Skin of body (tissue), 3 donors: ENCODE measurements at places on chromosomes 7 and 10. TPM values are rescaled to one million over a fixed set of nuclear protein-coding genes. Genes with fewer than 3 reads are reported as not detected.

- no peak for DNase-seq
Measured at GRCh38 chr7:66894463-66895080, 26.5 kb upstream of the TMEM248 start.

- DNase-seq: no peak
Measured at GRCh38 chr7:101819913-101820522, 2.6 kb downstream of the CUX1 start.

GRCh38 chr10:34364253-34365037 is 450.7 kb downstream of the PARD3 start:
- DNase-seq: no peak

DNA sequence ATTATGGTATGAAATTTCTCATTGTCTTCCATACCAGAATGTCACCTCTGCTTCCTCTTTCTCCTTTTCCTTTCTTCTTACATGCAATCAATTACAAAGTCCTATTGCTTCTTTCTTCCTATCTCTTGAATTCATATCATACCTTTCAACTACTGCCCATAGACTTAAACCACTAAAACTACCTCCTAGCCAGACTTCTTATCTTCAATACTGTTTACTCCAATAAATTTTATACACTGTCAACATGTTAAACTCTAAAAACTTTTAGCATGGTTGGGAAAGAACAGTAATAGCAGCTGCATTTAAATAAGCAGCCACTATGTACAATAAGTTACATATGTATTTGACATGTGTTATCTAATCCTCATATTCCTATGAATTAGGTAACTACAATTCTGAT is 34.9 kb downstream of the PCGF6 start:
- DNase-seq: no peak

DNA sequence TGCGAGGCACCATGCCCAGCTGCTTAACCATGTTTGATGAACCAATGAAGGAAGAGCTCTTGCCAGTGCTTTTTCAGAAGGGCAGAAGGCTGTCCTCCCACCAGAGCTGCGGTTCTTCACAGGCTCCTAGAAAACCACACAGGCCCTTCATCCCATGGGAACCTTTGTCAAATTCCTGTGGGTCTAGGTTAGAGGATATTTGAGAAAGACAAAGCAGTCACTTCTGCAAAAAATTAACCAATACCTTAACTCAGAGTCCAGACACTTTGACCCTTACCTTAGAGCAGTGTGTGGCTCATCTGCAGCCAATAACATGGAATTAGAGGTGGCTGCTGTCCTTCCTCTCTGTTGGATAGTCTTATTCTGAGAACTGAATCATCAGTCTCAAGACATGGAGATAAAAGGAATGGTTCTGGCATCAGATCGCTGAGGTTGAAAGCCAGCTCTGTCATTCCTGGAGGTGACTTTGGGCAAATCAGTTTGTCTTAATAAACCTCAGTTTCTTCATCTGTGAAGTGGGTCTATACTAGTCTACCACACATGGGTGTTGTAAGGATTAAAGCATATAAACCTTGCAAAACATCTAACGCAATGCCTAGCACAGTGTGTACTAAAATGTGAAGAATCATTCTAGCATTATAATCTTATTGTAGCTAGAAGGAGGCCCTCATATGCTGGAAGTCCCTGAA is 65.1 kb upstream of the PIP4K2A start:
- DNase-seq: no peak

DNA sequence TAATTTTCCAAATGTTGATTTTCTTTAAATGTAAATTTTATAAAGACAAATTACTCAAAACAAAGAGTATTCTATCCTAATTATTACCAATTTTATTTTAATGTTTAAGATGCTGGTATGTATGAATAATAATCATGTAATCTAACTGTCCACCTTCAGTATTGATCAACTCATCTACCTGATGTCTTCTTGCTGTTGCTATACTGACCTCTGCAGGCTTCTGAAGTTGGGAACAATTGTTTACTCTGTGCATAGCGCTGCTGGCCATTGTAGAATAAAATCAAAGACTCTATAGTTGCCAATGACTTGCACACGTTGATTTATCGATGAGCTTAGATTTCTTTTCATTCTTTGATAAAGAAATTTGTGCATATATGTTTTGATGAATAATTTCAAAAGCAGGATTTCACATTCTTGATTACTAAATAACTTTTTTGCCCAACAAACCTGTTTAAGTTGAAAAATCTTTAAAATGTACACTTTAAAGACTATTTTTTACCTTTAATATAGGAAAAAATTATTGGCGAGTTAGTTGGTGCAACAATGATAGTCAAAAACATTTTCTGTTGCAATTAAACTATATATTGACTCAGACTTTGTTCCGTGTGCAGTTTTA is 282.3 kb downstream of the TFEC start:
- no peak for DNase-seq

- DNase-seq: no peak
Measured at GRCh38 chr7:36896956-36897590, 172.8 kb upstream of the AOAH start.

DNA sequence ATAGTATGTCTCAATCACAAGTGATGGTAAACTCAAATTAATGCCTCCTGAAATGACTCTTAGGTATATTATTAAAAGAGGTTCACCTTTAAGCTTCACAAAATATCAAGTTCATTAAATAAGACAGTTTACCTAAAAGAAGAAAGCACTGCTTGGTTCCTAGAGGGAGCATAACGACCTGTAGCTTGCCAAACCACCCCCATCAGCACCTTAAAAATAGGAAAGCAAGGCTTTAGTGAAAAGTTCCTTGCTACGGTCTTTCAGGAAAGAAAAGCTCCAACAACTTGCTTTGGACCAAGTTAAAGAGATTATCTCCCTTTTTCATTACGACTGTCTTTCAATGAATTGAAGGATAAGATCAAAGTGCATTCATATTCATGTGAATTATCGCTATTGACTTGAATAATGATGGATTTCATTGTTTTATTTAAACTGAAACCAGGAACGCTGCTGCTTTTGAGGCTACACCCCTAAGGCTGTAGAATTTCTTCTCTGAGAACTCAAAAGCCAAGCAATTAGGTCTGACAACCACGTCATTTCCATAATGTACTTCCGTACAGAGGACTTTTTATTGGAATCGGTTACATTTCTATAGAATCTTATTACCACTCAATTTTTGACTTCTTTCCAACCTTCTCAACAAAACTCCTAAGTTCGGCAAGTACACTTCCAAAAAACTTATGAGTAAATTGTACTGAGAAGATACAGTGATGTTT is 7.0 kb upstream of the SPAG6 start:
- no peak for DNase-seq

GRCh38 chr10:62860946-62861345 is 44.8 kb upstream of the EGR2 start:
- DNase-seq: no peak

DNA sequence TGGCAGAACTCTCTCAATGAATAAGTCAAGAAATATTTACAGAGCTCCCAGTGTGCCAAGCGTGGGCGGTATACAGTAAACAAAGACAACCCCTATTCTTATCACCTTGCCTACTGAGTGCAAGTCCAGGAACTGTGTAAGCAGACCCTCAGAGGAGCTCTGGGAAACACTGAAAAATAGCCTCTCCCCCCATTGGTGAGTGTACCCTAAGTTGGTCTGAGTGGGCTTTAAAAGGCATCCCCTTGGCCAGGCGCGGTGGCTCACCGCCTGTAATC is 1.2 kb downstream of the DYDC2 start:
- no peak for DNase-seq

- DNase-seq: no peak
Measured at GRCh38 chr7:129501760-129502707, at the start of gene SMKR1. Gene SMKR1, plus strand, starts transcription at chr7:129502531. Its CDS starts 294 bp downstream, at chr7:129502825.

DNA sequence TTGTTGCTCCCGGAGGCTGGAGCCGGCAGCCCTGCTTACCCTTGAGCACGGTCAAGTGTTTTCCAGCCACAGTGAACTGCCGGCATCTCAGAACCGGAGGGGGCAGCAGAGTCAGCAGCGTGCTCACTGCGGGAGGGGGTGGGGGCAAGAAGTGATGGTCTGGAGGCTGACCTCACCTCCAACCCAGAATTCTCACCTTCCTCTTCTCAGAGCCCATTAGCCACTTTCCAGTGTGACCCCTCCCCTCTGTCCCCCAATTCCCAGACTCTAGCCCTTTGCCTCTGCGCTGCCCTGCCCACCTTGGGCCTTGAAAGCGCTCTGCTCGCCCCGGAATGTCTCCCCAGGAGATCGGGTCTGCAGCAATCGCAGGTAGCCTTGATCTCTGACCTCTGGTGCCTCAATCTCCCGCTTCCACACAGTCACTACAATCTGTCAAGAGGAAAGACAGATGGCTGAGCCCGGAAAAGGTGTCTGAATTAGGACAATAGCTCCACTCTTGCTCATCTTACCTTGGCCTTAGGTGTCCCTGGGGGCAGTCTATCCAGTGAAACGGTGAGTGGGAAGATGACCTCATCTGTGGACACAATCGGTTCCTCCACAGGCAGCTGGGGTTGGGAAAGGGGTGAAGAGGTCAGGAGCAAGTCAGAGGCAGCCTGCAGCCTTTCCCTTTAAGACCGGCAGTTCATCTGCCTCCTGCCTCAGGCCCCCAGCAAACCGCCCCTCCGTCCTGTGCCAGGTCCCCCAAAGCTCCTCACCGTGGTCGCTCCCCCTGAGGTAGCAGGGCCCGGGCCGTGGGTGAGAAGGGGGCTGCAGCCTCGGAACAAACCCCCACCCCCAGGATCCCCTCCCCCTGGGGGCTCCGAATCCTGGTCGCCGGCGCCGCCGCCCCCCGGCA is 942 bp downstream of the TRAPPC14 start:
- no peak for DNase-seq

DNA sequence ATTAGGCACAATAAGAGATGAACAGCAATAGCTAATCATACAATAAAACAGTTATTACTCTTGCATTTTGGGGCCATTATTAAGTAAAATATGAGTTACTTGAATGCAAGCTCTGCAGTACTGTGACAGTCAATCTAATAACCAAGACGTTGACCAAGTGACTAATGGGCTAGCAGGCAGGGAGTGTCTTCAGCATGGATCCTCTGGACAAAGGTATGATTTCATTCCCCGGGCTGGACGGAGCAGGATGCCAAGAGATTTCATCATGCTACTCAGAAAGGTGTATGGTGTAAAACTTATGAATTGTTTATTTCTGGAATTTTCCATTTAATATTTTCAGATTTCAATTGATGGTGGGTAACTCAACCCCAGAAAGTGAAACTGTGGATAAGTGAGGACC is 80.9 kb downstream of the SHH start:
- no peak for DNase-seq

DNA sequence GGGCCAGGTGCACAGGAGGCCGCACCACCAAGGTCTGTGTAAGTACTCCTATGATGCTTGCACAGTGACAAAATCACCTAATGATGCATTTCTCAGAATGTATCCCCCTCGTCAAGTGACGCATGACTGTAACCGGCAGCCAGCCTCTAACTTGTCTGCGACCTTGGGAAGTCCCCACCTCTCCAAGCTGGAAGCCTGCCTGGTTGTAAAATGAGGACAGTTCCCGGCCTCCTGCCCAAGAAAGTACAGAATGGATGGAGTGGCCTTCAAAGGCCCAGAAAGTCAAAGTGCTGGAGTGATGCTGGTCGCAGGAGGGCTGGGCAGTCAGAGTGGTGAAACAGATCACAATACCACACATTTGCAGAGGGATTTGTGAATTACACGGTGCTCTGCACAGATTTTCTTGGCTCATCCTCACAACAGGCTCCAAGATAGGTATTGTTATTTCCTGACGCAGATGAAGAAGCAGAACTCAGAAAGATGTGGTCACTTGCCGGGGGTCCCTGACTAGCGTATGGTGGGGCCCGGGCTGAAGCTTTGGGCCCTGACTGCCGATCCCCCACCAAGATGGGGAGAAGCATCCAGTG is 22.8 kb downstream of the SPOCK2 start:
- DNase-seq: no peak

GRCh38 chr10:89684604-89685003 is 16.8 kb upstream of the KIF20B start:
- no peak for DNase-seq

- DNase-seq: no peak
Measured at GRCh38 chr7:20133803-20134202, 83.4 kb downstream of the MACC1 start.

DNA sequence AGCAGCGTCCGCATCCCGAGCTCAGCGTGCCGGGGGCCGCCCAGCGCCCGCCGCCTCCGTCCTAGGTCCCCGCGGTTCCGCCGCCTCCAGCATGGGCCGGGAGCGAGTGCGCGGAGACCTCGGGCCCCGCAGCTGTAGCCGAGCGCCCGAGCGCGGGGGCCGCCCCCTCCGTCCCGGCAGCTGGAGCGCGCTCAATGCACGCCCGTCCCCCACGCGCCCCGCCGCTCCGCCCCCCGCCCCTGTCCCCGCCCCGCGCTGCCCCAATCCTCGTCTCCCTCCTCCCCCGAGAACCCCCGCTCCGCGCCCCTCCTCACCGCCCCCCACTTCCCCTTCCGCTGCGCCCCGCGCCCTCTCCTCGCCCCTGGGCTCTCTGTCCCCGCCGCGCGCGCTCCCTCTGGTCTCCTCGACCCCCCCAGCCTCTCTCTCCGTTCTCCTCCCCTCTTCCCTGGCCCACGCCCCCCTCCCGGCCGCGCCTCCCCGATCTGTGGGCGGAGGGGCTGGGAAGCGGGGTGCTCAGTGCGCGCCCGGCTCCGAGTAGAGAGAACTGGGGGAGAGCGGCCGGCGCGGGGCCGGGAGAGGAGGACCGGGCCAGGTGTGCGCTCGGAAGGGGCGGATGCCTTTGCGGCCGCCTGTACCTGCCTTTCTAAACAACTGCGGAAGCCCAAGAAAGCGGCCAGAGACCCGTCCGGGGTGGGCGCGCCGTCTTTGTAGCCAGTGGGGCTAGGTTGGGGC is at the start of gene VIPR2:
Gene VIPR2, minus strand, starts transcription at position 110 of the 732 bp plus-strand sequence. Its CDS starts 96 bp downstream, at position 14.
- no peak for DNase-seq

DNA sequence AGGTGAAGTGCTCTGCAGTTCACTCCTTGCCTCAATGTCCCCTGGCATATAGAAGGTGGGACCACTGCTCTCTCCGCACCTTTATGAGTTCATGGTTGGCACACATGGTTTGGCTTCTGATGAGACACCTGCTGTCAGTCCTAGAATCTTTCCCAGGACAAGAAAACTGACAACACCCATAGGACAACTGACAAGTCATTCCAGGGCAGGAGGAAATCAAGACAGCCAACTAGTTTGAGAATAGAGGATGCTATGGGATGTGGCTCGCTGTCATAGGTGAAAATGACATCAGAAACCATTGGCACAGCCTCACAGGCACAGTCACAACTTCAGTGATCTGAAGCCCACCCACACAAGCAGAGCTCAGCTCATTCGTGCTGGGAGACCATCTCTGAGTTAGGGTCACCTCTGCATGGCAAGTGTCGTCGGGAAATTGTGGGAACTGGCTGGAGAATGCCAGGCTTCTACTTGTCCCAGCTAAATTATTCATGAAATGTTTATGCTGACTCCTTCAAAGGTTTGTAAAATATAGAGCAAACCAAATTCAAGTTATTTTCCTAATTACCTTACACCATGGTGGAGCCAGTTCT is 762.4 kb downstream of the GRID1 start:
- DNase-seq: no peak

- DNase-seq: peak; percentile 86
Measured at GRCh38 chr10:16986406-16987205, 143.0 kb downstream of the CUBN start.

- DNase-seq: no peak
Measured at GRCh38 chr7:102285540-102286236, 980 bp upstream of the SH2B2 start.

ZNF503 gene
- 5.6 TPM for total RNA-seq

FAM107B gene
- total RNA-seq: 45.1 TPM

KCP gene
- total RNA-seq: 1.4 TPM

CCDC201 gene
- total RNA-seq: not detected

VSTM4 gene
- total RNA-seq: 40.5 TPM

ARMS2 gene
- not detected for total RNA-seq
